ENCODE measurements at places on chromosomes 6 and 20.

DNA sequence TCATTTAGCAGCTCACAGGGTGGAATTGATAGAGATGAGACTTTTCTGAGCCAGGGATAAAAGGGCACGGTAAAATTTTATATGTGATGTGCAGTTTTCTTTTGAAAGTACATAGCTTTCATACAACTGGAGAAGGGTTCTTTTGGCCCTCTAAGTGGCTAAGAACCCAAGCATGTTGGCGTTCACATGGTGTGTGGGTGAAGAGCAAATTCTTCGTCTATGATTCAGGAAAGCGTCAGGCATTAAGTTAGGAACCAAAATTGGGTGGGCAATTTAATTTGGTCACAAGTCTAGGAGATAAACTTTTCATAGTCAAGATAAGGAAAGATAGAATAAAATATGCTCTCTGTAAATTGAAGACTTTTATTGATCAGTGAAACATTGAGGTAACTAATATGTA is 153.9 kb downstream of the UTRN start:
- DNase-seq, result no peak

GRCh38 chr6:56368491-56368890 is 121.1 kb upstream of the COL21A1 start:
- no peak for DNase-seq

GRCh38 chr6:22327881-22328280 is 31.0 kb upstream of the PRL start:
- DNase-seq, result no peak

DNA sequence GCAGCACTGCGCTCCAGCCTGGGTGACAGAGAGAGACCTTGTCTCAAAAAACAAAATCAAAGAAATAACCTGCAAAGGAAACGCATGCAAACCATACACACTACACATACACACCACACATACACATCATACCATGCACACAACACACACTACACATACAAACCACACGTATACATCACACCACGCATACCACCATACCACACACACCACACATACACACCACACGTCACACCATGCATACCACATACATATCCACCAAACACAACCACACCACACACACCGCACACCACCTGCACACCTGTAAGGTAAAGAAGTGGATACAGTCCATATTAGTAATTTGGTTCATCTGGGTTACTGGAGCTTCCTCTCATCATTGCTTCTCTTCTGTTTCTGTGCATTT is 32.3 kb upstream of the F13A1 start:
- no peak for DNase-seq

DNA sequence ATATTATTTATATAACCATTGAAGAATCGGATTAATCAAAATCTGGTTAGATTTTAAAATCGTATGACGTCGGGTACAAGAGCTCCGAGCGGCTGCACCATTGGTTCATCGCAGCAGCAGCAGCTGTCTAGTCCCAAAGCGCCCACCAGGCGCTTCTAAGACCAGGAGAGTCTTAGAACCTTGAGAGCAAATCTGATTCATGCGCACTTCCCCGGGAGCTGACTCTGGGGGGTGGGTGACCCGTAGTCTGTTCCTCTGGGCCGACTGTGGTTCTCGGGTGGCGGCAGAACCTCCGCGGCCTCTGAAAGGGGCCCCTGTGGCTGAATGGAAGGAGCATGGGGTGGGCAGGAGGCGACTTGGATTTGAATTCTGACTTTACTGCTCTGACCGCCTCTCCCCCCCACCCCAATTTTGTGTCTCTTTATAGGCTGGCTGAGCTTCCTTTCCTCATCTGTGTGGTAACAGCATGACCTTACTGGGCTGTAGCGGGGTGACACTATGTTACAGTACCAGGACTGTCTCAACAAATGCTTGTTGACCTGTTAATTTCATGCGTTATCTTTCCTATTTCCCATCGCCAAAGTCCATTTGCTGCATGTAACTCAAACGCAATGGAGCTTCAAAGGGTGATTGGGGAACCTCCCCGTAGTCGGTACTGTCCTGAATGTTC is 119.7 kb downstream of the RTN4IP1 start:
- DNase-seq, result no peak

- no peak for DNase-seq
These were observed 69.5 kb downstream of the UBE3D start for GRCh38 chr6:82996156-82996555.

- DNase-seq, result no peak
These were observed 15.8 kb upstream of the CEP162 start for GRCh38 chr6:84243240-84243639.

GRCh38 chr6:16227048-16227562 is 11.3 kb upstream of the GMPR start:
- DNase-seq, result no peak

DNA sequence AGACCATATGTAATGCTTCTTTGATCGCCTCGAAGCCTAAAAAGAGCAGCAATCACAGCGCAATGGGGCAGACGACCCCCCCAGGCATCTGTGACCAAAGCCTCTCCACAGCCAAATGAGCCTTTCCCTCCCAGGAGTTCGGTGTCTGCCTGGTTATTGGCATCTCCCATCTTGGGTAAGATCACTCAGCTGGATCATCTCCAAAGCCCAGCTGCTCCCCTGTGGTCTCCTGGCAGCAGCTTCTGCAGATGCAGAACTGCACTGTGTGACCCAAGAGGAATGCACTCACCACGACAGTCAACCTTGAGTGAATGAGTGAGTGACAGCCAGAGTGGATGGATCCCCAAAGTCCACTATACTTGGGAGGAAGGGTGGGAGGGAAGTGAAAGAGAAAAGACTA is 44.8 kb upstream of the IYD start:
- DNase-seq, result no peak

DNA sequence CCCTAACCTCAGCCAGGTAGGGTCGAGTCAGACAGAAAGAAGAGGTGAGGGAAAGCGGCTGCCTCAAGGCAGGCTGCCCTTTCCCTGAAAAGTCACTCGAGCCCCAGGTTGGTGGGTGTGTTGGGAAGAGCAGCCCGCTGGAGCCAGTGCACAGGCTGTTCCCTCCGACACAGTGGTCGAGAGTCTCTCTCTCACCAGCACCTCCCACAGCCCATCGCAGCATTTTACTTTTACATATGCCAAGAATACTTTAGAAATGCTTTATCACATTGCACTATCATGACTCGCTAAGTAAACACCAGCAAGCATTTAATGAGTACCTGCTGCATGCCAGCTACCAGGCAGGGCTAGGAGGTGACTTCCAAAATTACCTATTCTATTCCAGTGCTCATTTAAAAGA is 1.7 kb downstream of the PRPH2 start:
- no peak for DNase-seq

GRCh38 chr6:95321126-95321525 is 256.2 kb upstream of the MANEA start:
- DNase-seq, result peak; percentile 79

- no peak for DNase-seq
These were observed 166.7 kb downstream of the TTLL2 start for GRCh38 chr6:167491438-167492099.

- DNase-seq, result no peak
These were observed 41.1 kb upstream of the GTSF1L start for GRCh38 chr20:43767686-43768474.

GRCh38 chr6:127069659-127070279 is 48.7 kb upstream of the RSPO3 start:
- DNase-seq, result peak; percentile 26

DNA sequence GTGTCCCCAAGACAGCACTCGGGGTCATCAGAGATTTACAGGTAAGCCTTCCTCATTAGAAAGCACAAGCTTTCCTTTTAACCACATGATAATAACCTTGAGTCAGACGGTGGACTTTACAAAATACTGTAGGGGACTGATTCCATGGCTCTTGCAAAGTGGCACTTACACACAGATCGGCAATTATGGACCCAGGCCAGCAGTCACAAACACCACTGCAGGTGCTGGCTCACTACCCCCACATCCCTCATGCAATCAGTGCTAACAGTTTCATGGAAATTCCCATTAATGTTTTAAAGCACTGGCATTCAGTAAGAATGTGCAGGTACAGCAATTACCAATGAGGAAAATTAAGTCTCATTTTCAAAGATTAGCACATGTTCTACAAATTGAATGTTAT is 516.5 kb downstream of the PRKN start:
- DNase-seq, result no peak

GRCh38 chr6:39166912-39167290 is 51.9 kb upstream of the SAYSD1 start:
- DNase-seq, result no peak

- peak; percentile 50 for DNase-seq
These were observed 9.1 kb upstream of the SNX9 start for GRCh38 chr6:157813750-157814455.

GRCh38 chr20:62117658-62118057 is 4.6 kb upstream of the LSM14B start:
- no peak for DNase-seq

- no peak for DNase-seq
These were observed 57.2 kb upstream of the MTRF1L start for GRCh38 chr6:153059757-153060156.

DNA sequence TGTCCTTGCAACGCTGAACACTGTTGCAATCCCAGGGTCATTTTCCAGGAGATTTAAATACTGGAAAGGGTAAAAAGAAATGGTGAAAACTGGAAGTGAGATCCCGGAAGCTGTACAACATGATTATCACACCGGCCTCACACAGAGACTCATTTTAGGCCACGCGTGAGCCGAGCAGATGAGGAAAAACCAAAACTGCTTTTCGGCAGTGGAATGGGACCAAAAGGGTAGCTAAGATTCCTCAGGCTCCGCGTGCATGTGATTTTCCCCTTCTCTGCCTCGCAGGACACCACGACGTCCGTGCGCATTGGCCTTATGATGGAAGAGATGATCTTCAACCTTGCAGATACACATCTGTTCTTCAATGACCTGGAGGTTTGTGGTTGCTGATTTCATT is 213.7 kb downstream of the ZMYND8 start:
- DNase-seq, result no peak

DNA sequence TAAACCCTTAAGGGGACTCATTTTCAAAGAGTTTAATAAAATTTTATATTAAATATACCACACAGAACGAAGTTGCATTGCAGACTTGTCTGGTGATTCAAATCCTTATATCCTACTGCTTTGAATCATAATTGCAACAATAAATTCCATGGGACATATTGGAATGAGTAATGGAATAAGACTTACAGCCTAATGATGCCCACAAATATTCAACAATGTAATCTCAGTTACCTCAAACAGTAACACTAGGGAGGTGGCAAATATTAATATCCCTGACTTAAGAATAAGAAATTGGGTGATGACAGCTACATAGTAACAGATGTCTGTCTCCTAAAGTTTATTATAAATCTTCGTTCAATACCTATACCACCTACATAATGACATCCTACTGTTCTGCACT is 52.6 kb downstream of the BMP5 start:
- DNase-seq, result peak; percentile 15

DNA sequence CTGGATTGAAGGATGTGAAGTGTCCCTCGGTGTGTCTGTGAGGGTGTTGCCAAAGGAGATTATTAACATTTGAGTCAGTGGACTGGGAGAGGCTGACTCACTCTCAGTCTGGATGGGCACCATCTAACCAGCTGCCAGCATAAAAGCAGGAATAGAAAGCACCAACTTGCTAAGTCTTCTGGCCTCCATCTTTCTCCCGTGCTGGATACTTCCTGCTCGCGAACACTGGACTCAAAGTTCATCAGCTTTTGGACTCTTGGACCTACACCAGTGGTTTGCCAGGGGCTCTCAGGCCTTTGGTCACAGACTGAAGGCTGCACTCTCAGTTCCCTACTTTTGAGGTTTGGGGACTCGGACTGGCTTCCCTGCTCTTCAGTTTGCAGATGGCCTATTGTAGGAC is 220.3 kb upstream of the LRFN2 start:
- peak; percentile 31 for DNase-seq

DNA sequence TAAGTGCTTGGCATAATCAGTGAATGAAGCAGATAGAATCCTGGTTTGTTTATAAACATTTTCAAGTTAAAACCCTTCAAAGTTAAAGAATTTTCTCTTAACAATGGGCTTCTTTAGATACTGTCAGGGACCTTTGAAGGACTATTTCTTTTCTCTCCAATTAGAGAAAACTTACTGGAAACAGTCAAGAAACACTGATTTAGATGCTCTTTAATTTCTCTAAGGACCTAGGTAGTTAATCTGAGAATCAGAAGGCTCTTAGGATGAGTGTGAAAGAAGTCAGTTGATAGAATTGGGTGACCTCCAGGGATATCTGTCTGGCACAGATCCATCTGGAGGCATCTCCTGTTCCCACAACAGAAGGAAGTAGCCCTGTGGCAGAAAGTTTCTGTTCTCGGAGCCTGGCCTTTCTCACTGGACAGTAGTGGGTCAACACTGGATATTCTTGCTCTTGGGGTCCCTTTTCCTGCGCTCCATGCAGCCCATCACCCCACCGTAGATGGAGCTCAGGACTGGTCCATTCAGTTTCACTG is 22.5 kb downstream of the KIAA0408 start:
- DNase-seq, result no peak

DNA sequence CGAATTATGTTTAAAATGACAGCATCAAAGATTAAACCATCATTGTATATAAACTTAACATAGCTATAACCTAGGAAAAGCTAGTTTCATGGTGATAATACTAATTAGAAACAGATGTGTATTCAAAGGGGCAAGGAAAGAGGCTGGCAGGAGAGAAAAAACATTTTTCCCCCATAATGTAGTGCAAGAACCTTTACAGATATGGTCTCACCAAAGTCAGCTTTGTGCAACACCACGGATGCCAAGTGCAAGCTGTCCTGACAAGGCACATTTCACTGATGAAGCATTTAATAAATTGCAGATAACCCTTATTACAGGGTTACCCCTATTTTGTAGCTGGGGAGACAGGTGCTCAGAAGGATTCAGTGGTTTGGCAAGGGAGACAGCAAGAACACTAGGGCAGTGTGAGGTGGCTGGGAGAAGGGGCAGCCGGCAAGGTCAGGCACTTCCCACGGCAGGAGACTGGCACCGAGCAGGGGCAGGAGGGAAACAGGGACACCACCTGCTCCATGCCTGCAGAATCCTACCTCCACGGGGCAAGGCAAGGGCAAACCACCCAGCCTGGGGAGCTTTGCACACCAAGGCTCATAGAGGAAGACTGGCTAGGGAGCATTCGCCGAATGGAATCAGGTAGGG is 6.5 kb downstream of the RPS6KA2 start:
- DNase-seq, result no peak

DNA sequence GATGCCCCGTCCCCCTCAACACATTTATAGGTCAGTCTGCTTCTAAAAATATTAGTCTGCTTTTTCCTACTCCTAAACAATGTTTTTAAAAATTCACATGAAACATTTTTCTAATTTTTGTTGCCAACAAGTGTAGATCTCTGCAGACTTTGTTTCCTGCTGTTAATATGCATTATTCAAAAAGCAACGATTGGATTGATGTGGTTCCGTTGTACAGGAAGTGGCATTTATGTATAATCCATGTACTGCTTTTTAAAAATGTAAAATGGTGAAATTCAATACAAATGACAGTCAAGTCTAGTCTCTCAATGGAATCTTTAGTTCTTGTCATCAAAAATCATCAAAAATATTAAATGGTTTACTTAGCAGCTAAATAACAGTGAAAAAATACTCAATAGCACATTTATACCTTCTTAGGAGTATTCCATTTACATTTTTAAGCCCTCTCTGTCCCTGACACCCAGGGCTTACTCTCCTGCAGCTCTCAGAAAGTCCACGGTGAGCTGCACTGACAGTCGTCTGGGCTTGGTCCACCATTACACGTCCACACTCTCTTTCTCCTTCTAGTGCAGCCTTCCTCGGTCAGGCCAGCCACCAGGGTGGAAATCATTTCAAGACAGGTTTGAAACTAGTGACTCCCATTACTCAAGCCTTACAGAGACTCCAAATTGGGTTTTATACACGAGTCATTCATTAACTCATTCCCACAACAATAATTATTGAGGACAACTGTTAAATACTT is 211.5 kb downstream of the TMEM200A start:
- DNase-seq, result no peak
